Sigmoid colon (tissue), 7 donors: ENCODE measurements at places on chromosomes 5 and 9. TPM values are rescaled to one million over a fixed set of nuclear protein-coding genes. Genes with fewer than 3 reads are reported as not detected.

- H3K36me3 ChIP-seq = peaks cover 3% of the 10 kb centered on the region
- DNase-seq = no peak
Measured at GRCh38 chr9:35001803-35002502, 12.4 kb downstream of the DNAJB5 start.

DNA sequence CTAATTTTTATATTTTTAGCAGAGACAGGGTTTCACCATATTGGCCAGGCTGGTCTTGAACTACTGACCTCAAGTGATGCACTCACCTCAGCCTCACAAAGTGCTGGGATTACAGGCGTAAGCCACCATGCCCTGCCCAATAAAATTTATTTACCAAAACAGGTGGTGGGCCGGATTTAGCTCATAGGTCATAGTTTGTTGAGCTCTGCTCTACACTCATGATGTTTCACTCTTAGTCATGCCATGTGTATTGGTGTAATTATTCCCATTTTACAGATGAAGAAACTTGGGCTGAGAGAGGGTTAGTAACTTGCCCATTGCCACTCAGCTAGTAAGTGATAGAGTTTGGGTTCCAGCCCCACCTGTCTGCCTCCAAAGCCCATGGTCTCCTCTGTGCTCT, 93.1 kb upstream of the WWC1 start:
- peaks cover 8% of the 10 kb centered on the region for H3K4me1 ChIP-seq
- DNase-seq = no peak
- H3K27ac ChIP-seq = no peak overlapping the region
- no peaks in the 10 kb centered on the region for H3K27me3 ChIP-seq

GRCh38 chr9:36092509-36093215, 43.9 kb upstream of the GLIPR2 start:
- H3K27ac ChIP-seq = peak overlapping the region; percentile 4
- H3K4me1 ChIP-seq = no peaks in the 10 kb centered on the region
- DNase-seq = no peak

DNA sequence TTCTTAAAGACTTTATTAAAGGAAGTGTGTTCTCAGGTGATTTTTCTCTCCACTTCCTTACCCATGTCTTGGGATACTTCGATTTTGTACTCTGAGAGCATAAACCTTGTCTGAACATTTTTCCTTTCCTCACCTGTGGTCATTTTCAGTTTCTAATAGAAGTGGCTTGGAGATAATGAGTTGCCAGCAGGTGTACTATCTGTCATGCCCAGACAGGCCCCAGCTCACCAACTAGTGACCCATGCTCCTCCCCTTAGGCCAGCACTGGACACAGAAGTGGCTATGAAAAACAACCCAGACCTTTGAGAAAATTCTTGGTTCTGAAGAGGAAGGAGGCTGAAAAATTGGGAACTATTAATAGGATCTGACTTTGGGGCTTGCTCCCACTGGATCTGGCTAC, 49.2 kb upstream of the SMIM32 start:
- H3K36me3 ChIP-seq = no peaks in the 10 kb centered on the region
- H3K27ac ChIP-seq = no peak overlapping the region
- no peak for DNase-seq
- H3K4me1 ChIP-seq = no peaks in the 10 kb centered on the region

- H3K36me3 ChIP-seq = no peaks in the 10 kb centered on the region
- no peak overlapping the region for H3K4me3 ChIP-seq
- no peak overlapping the region for H3K27ac ChIP-seq
- no peak for DNase-seq
- no peaks in the 10 kb centered on the region for H3K4me1 ChIP-seq
Measured at GRCh38 chr9:2321523-2322148, 300.0 kb upstream of the VLDLR start.

- no peaks in the 10 kb centered on the region for H3K4me1 ChIP-seq
- no peaks in the 10 kb centered on the region for H3K27me3 ChIP-seq
- no peak overlapping the region for H3K27ac ChIP-seq
- DNase-seq = peak; percentile 21
- peak overlapping the region; percentile 8 for H3K4me3 ChIP-seq
Measured at GRCh38 chr5:1536871-1537602, 13.3 kb upstream of the LPCAT1 start.

- no peaks in the 10 kb centered on the region for H3K4me1 ChIP-seq
- no peak overlapping the region for H3K4me3 ChIP-seq
- peaks cover 22% of the 10 kb centered on the region for H3K36me3 ChIP-seq
- no peak overlapping the region for H3K27ac ChIP-seq
- DNase-seq = no peak
Measured at GRCh38 chr9:79705704-79706103, 133.9 kb downstream of the TLE4 start.

- H3K4me3 ChIP-seq = no peak overlapping the region
- no peaks in the 10 kb centered on the region for H3K27me3 ChIP-seq
- peak; percentile 89 for DNase-seq
- H3K36me3 ChIP-seq = peaks cover 5% of the 10 kb centered on the region
Measured at GRCh38 chr9:126500600-126501382, 112.9 kb upstream of the LMX1B start.

DNA sequence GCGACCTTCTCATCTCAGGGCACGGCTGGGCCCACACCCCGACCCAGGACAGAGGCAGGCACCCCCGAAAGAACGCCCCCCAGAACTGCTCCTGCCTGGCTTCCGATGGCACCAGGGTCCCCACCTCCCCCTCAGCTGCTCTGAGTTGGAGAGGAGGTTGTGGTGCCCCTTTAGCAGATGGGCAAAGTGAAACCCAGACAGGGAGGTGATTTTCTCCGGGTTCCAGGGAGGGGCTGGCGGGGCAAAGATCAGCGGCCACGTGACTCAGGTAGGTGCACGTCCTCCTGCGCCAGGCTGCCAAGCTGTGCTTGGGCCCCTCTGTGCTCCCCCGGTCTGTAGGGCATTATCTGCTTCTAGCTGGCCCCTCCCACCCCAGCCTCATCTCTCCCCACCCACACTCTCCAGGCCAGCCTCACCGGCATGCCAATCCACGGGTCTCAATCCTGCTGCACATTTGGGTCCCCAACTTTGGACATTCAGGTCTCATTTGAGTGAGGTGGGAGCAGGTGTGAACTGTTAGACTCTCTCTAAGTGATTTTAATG, 85.1 kb upstream of the RAPGEF1 start:
- no peaks in the 10 kb centered on the region for H3K4me1 ChIP-seq
- no peak overlapping the region for H3K4me3 ChIP-seq
- H3K27ac ChIP-seq = no peak overlapping the region

GRCh38 chr5:143159031-143159430, 244.5 kb downstream of the NR3C1 start:
- no peak for DNase-seq
- no peak overlapping the region for H3K27ac ChIP-seq
- no peaks in the 10 kb centered on the region for H3K36me3 ChIP-seq
- peaks cover 26% of the 10 kb centered on the region for H3K4me1 ChIP-seq
- no peaks in the 10 kb centered on the region for H3K27me3 ChIP-seq

GRCh38 chr5:156942064-156942463, 21.0 kb downstream of the TIMD4 start:
- no peak for DNase-seq
- no peak overlapping the region for H3K4me3 ChIP-seq
- no peaks in the 10 kb centered on the region for H3K27me3 ChIP-seq
- no peak overlapping the region for H3K27ac ChIP-seq
- no peaks in the 10 kb centered on the region for H3K4me1 ChIP-seq

- DNase-seq = no peak
- H3K36me3 ChIP-seq = no peaks in the 10 kb centered on the region
- H3K27me3 ChIP-seq = no peaks in the 10 kb centered on the region
- H3K4me1 ChIP-seq = no peaks in the 10 kb centered on the region
- H3K27ac ChIP-seq = no peak overlapping the region
Measured at GRCh38 chr5:113340537-113340936, 94.3 kb downstream of the TSSK1B start.

The ANGPTL2 gene
- 50.5 TPM for total RNA-seq

The BTNL3 gene
- total RNA-seq = 0.36 TPM

The FAM120A gene
- 64.2 TPM for total RNA-seq

The ANKRD33B gene
- total RNA-seq = 2.7 TPM

The FST gene
- 3.0 TPM for total RNA-seq
